ENCODE measurements at places on chromosomes 6 and 20. TPM values are rescaled to one million over a fixed set of nuclear protein-coding genes. Genes with fewer than 3 reads are reported as not detected.

DNA sequence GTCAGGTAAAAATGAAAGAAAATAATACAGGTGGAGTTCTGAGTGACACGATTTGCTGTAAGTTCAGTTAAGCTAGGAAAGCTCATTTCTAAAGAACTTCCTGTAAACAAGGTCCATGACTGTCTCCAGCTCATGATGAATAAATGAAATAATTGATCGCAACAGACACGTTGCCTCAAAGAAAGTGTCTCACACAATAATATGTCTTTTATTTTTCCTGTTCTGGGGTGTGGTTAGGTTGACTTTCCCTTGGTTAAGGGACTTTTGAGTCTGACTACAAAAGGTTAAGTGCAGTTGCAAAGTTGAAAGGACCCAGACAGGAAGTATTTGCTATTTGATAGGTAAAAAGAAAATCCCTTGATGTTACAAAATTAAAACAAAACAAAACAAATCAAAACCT is 304.2 kb upstream of the PRDM1 start:
- DNase-seq: no peak

DNA sequence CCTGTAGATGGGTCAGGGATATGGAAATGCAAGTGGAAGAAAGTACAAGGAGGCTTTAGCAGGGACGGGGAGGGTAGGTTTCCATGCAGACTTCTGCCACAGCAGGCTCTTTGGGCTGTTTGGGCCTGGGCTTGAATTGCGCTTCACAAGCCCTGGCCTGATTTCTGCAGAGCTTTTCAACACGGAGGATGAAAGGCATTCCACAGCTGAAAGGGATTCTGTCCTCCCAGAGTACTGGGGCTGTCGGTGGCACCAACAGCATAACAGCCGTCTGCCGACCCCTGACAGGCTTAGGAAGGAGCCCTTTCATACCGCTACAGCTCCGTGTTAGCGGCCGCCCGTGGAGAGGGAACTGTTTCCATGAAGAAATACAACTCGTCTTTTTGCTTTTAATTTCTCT is 22.9 kb upstream of the TBC1D7 start:
- no peak for DNase-seq

DNA sequence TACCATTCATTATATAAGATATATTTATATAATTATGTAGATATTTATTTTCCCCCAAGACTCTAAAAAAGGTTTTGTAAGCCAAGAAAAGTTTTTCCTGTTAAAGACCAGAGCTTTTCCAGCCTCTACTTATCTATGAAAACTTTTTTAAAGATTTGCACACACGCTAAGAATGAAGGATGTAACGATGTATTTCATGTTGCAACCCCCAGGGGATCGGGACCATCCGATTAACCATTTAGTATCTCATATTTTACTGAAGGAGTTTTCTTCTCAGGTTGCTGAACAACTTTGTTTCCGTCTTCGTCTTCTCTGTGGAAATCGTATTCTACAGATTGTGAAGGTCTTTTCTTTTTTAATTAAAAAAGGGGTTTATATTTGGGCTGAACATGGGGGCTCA is 70.0 kb upstream of the SASH1 start:
- DNase-seq: no peak

DNA sequence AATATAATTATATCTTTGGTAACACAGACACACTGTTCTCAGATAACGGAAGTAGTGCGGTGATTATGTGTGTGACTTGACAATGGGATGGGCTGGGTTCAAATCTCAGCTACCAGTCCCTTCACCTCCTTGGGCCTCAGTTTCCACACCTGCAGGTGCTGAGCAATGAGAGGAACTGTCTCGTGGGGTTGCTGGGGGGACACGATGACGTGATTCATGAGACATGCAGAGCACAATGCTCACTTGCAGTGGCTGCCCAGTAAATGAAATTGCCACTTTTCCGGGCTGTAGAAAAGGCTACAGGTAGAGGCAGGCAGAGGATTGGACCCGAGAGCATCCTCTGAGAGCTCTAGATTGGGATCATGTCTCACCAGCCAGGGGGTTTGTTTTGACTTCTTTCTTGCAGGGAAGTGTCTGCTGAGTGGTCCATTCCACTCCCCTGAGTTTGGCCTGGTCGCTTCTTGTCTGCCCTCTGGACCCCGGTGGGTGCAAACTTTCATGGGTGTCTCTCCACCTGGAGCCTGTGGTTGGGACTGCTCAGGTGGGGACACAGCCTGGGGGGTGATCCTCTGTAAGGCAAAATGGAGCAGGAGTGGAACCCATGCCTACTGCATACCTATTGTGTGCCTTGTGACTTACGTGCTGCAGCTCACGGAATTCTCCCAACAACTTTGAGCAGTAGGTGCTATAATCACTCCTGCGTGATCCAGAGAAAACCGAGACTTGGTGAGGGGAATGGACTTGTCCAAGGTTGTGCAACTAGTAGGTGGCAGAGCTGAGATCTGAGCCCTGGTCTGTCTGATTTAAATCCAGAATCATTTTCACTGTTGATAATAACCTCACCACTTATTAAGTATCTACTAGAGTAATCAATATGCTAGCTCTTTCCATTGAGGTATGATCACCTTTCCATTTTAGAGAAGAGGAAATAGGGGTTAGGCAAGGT is 147.2 kb downstream of the CEBPB start:
- DNase-seq: no peak

GRCh38 chr6:134637282-134637681 is 312.6 kb downstream of the ALDH8A1 start:
- DNase-seq: no peak

DNA sequence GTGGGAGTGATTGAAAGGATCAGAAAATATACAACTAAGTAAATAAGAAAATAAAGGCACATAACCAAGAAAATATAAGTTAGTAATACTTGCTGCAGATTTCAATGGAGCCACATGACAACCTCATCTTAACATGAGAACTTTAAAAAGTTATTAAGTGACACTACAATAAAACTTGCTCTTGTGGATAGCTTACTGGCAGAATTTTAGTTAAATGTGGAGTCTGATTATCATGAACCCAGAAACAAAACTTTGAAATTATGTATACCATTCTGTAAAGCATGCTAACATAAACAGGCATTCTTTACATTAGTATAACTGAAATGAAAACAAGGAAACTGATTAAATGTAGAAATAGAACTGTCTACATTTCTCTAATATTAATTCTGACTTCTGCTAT is 220.9 kb downstream of the RFPL4B start:
- no peak for DNase-seq

DNA sequence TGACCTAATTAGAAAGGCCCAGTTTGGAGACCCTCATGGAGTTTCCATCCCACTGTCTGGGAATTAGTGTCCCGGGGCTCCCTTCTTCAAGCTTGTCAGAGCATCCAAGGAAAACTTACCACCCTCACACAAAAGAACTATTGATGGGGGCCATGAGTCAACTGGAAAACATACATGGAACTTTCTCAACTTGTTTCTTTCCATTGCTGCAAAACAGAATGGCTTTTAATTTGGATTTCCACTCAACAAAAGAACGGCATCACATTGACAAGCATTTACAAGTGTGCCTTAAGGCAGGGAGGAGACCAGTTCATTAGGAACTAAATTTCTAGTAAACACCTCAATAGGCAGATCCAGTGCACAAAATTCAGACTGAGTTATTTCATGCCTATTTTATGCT is 289.1 kb upstream of the PREP start:
- DNase-seq: no peak

DNA sequence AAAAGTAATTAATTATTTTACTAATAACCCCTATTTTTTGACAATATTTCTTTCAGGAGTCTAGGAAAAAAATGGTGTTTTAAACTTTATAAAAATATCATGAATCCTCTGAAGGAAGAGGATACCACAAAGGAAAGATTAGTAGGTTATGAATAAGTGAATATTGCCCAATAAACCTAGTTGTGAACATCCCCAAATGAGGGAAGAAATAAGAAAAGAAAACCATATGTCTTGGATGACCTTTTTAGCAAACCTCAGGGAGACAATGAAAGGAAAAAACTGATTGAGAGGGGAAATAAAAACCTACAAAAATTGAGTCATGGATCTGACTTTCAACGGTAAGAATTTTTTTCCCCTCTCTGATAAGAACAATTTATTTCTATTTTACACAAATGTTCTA is 34.4 kb downstream of the TENT5A start:
- DNase-seq: no peak

DNA sequence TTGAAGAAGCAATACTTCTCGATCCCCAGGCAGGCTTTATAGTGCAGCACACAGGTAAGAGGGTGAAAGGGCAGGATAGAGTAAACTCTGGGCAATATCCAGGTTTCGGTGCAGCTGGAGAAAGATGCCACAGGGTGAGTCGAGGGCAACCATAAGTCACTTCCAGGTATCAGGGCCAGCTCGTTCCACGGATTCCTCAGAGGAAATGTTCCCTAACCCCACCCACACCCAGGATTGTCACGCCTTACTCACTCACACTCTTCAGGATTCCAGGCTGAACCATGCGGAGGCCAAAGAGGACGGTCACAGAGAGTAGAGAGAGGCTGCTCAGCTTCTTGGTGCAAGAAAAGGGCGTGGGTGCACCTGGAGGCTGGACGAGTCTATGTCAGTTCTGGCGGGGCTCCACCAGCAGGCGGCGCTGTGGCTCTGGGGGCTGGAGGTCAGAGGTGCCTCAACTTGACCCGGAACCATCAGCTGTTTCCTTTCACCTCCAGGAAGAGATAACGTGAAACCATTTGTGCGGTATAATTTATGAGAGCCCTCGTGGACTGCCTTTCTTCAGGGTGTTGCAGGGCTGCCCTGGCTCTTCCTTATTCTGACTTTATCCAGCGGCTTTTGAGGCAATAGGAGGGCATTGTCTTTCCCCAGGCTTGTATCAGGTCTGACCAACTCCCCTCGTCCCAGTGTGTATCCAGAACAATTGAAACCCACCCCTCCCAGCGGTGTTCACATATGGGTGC is 14.5 kb upstream of the WFDC12 start:
- DNase-seq: no peak

Gene LRRC1
- 4.7 TPM for polyA plus RNA-seq

DNA sequence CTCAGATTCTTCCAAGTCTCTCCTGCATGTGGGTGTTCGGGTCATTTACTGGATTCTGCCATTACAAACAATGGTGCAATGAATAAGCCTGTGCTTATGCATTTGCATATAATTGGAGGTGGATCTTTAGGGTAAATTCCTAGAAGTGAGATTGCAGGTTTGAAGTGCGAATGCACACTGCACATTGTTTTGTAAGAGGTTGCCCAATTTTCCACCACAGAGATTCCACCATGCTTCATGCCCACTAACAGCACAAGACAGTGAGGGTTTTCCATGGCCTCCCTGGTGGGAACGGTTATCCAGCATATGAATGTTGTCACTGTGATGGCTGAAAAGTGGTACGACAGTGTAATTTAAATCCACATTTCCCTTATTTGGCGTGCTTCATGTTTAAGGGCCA is 178.8 kb upstream of the PMEPA1 start:
- no peak for DNase-seq

GRCh38 chr6:21800330-21800729 is 206.8 kb downstream of the SOX4 start:
- no peak for DNase-seq

GRCh38 chr6:118892355-118892991 is 1.5 kb upstream of the ASF1A start:
- DNase-seq: no peak
